ENCODE measurements at places on chromosomes 7 and 10. TPM values are rescaled to one million over a fixed set of nuclear protein-coding genes. Genes with fewer than 3 reads are reported as not detected.

The NOM1 gene
- total RNA-seq, result 13.9 TPM

The SAMD9L gene
- 15.7 TPM for total RNA-seq

The SRGN gene
- 363 TPM for total RNA-seq

The ZNF92 gene
- total RNA-seq, result 4.1 TPM

The AGAP6 gene
- 2.6 TPM for total RNA-seq

The NXPH1 gene
- total RNA-seq, result not detected

The MAGI2 gene
- 17.0 TPM for total RNA-seq

The C10orf88 gene
- 13.1 TPM for total RNA-seq

The LEP gene
- total RNA-seq, result 2.8 TPM

The INHBA gene
- 4.1 TPM for total RNA-seq

The LRIT1 gene
- not detected for total RNA-seq

The PRKCQ gene
- 0.26 TPM for total RNA-seq

GRCh38 chr10:58174831-58175230 is 92.9 kb downstream of the IPMK start:
- no peak for DNase-seq

DNA sequence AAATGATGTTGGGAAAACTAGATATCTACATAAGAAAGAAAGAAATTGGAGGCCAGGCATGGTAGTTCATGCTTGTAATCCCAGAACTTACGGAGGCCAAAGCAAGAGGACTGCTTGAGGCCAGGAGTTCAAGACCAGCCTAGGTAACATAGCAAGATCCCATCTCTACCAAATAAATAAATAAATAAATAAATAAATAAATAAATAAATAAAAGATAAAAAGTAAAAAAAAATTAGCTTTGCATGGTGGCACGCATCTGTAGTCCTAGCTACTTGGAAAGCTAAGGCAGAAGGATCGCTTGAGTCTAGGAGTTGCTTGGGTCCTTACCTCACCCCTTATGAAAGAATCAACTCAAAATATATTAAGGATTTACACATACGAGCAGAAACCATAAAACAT is 193.5 kb upstream of the NOBOX start:
- DNase-seq, result no peak

- DNase-seq, result no peak
These were observed 26.7 kb downstream of the DMBT1 start for GRCh38 chr10:122587098-122587760.

- DNase-seq, result peak; percentile 1
These were observed 207.8 kb downstream of the TFEC start for GRCh38 chr7:115822801-115823200.

DNA sequence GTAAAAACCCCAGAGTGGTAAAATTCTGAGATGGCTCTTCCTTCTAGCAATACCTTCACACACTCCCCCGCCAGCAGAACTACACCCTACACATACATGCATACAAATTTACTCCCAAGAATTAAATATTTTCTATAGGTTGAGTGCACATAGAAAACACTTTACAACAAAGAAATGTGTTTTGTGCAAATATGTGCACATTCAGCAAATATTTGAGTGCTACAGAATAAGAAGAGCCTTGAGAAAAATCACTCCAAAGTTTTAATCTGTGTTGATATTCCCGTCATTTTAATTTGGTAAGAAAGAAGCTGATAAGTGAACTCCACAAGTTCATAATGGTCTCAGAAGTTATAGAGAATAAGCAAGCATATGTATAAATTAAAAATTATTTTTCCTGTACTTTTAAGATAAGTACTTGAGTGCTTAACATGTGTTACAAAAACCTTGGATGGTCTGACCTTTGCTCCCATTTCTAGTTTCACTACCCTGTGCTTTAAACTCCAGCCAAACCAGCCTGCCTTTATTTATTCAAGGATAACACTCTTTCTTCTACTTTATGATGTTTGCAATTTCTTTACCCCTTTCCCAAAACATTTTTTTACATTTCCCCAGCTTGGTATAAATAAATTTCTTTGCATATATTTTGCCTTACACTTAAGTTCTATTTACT is 733.5 kb upstream of the LRRTM3 start:
- no peak for DNase-seq

GRCh38 chr10:1147810-1148209 is 91.6 kb downstream of the WDR37 start:
- DNase-seq, result no peak

DNA sequence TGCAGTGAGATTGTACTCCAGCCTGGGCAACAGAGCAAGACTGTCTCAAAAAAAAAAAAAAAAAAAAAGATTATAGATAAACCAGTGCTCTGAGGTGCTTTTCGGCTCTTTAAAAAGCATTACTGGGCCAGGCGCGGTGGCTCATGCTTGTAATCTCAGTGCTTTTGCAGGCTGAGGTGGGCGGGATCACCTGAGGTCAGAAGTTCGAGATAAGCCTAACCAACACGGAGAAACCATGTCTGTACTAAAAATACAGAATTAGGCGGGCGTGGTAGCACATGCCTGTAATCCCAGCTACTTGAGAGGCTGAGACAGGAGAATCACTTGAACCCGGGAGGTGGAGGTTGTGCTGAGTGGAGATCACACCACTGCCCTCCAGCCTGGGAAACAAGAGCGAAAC is 6.6 kb upstream of the HNRNPF start:
- no peak for DNase-seq
